CD4-positive, alpha-beta T cell treated with Interleukin-12 subunit alpha and Interleukin-12 subunit beta, for 1 hour (primary cell): ENCODE measurements at places on chromosomes 16 and 17.

- DNase-seq = no peak
Measured at GRCh38 chr16:74076568-74076967, 220.0 kb upstream of the PSMD7 start.

GRCh38 chr17:34406226-34406625, 43.2 kb upstream of the CCL1 start:
- no peak for DNase-seq

DNA sequence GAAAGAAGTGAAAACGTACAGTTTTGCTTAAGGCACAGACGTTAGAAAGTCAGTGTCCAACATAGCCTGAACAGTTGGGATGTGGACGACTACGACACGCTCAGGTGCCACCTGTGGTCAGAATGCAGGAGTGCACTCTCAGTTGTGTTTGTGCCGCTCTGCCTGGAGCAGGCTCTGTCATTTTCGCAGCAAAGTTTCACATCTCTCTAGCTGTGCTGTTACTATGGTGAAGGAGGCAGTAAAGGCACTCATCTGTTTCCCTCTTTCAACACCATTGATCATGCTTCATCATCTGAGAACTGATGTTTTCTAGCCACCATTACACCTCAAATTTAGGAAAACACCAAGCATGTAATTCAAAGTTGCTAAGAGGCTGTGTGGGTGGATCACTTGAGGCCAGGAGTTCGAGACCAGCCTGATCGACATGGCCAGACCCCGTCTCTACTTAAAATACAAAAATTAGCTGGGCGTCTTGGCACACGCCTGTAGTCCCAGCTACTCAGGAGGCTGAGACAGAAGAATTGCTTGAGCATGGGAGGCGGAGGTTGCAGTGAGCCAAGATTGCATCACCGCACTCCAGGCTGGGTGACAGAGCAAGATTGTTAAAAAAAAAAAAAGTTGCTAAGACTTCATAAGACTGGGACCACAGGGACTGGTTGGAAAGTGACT, 44.9 kb upstream of the DNAJA2 start:
- peak; percentile 49 for DNase-seq

DNA sequence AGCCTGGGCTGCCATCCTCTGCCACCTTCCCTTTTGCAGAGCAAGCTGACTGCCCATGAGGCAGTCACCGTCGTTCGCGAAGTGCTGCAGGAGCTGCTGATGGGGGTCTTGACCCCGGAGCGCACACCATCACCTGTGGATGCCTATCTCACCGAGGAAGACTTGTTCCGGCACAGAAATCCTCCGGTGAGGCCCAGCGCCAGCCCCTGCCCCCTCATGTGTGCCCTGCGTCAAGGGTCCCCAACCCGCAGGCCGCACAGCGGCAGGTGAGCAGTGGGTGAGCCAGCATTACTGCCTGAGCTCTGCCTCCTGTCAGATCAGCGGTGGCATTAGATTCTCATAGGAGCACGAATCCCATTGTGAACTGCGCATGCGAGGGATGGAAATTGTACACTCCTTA, 7.7 kb upstream of the EPN3 start:
- no peak for DNase-seq

- no peak for DNase-seq
Measured at GRCh38 chr17:71502443-71502842, 618.4 kb upstream of the SOX9 start.

DNA sequence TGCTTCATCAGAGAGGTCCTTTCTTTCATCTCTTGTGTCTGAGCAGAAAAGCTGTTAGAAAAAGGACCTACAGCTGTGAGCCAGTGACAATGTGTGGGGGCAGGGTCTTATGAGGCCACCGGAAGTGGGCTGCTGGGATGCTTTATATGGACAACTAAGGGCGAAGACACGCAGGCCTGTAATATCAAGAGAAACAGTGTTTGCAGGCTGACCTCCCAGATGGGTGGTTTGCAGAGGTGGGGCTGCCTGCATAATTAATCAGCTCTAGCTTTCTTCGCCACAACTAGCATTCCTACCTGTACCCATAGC, 30.4 kb upstream of the SALL1 start:
- no peak for DNase-seq

GRCh38 chr17:55304171-55304859, 39.6 kb downstream of the HLF start:
- DNase-seq = no peak

- no peak for DNase-seq
Measured at GRCh38 chr17:8322061-8322460, 12.0 kb downstream of the ARHGEF15 start.

GRCh38 chr17:19812407-19812806, 55.3 kb downstream of the ULK2 start:
- peak; percentile 4 for DNase-seq

DNA sequence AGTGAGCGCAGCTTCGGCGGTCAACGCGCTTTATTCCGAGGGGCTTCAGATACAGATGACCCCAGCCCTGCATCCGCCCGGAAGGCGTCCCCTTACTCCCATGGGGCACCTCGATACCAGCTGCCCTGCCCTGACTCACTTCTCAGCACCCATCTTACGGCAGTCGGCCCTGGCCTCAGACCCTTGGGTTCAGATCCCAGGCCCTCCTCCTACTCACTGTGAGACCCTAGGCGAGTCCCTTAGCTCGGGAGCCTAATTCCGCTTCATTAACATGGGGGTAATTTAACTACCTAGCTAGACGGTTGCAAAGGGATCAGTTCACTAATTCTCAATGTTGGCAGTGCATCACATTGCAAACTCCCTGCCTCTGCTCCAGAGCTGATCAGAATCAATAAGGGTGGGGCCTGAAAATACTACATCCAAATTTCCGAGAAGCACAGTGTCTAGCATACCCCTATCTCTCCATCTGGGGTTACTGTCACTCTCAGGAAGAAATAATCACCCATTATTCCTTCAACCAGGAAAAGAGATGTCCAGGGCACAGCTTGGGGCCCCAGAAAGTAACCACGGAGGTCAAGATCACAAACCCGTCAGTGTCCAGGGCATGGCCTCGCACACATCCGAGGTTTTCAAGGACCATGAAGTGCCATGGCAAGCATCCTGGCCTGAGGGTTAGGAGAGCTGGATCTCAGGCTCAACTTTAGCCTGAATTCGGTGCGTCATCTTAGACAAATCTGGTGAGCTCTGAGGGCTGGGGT, 415 bp upstream of the FLOT2 start:
- no peak for DNase-seq
